Stimulated activated naive CD4-positive, alpha-beta T cell (primary cell): ENCODE measurements at places on chromosomes 13 and 19.

GRCh38 chr13:98246538-98247172 lies 69.6 kb upstream of the RNF113B start:
- no peak for DNase-seq

DNA sequence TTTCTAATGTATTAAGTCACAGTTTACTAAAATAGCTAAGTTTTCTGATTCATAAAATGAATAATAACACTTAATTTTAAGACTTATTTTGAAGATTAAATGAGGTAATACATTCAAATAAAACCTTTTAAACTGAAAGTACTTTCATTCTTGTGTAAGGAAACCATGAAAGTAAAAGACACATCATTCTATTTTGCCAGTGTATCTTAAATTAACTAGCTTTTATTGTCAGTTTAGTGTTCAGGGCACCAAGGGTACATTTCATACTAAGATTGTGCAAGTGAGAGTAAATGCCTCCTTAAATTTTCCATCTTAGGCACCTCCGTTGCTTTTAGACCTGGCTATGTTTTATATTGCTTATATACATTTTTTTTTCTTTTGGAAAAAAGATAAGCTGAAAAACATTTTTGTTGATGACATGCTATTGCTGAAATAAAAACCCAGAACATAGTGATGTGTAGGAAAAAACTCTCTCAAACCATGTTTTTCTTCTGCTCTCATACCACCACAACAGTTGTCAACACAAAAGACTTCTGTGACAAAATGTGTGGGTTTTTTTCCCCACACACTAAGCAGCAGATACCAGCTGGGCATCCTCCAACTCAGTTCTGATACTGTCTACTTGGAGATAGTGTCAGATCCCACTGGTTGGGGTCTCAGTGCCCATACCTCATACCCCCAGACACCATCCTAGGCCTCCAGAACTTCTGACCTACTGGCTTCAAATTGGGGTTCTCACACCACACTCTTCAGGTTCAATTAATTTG lies 30.7 kb upstream of the LPAR6 start:
- DNase-seq: no peak

DNA sequence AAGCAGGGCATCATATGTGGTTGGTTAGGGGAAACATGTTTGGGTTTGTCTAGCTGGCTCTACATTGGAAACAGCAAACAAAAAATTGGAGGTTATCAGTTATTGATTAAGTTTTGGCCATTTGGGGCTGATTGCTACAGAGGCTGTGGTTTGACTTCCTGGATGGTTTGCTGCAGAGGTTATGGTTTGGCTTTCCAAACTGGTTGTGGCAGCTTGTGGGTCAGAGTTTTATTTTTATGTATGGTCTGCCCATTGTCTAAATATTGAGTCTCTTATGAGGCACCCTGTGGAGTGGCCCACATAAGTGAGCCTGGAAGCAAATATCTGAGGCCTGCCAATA lies 261.6 kb downstream of the GPC5 start:
- no peak for DNase-seq

- no peak for DNase-seq
Observed at GRCh38 chr19:15769586-15769985, 17.9 kb upstream of the OR10H5 start.

- no peak for DNase-seq
Observed at GRCh38 chr19:33159893-33160292, 28.0 kb downstream of the WDR88 start.

DNA sequence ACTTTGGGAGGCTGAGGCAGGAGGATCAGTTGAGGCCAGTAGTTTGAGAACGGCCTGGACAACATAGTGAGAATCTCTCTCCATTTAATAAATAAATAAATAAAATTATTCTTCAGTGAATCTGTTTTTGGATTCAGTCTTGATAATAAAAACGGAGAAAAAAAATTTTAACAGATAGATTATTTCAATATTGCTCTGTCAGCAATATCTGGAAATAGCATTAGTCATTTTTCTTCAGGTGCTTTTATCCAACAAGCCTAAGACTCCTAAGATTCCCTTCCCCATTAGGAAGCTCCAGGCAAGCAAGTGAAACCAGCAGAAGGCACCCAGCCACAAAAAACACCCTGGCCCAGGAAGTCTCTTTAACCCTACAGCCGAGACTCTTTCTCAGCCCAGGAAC lies 21.3 kb upstream of the LPAR6 start:
- DNase-seq: no peak

DNA sequence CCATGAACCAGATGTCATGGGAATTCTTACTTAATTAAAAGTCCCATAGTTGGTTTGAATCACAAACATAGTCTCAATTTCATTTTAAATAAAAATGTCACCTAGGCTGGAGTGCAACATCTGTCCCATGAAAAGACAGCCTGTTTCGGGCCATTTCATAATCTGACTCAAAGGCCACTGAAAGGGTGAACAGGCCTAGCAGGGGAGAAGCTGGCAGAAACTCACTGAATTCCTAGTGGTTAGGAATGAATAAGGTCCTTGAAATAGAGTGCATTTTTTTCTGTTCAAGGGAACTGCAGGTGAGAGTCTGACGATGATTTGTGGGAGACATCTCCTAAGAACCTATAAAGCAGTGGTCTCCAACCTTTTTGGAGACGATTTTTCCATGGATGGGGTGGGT lies 44.0 kb upstream of the PCCA start:
- DNase-seq: no peak

GRCh38 chr19:4014541-4015491 lies 7.3 kb downstream of the PIAS4 start:
- no peak for DNase-seq

DNA sequence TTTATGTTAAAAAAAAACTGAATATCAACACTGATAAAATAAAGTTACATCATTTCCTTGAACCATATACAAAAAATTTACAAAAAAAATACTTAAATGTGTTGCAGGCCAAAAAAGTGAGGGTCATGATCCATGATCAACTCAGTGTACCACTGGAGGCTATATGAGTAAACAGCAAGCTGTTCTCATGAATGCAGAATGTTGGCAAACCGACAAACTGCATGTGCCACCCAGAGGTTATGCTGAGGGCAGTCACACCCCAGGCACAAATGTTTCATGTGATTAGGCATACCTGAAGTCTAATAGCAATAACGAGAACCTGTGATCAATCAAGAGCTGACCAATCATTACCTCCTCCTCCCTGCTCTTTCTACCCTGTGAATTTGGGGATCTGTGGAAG lies 91.9 kb downstream of the ZNF431 start:
- no peak for DNase-seq

- DNase-seq: no peak
Observed at GRCh38 chr19:51188227-51188559, 36.7 kb upstream of the CD33 start.

- no peak for DNase-seq
Observed at GRCh38 chr13:78742659-78743058, 83.7 kb upstream of the OBI1 start.

DNA sequence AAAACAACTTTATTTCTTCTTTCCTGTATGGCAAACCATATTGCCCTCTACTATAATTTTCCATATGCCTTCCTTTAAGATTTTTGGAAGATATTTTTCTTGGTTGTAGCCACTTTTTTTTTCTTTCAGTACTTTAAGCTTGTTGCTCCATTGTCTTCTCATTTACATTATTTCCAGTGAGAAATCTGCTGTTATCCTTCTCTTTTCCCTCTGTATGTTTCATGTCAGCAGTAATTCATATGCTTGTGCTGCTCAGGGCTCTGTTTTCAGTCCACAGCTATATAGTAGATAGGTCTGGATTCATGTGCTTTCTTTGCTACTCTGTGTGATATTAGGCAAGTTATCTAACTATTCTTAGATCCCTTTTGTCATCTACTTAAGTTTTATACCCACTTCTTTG lies 267.6 kb downstream of the OXGR1 start:
- DNase-seq: no peak

DNA sequence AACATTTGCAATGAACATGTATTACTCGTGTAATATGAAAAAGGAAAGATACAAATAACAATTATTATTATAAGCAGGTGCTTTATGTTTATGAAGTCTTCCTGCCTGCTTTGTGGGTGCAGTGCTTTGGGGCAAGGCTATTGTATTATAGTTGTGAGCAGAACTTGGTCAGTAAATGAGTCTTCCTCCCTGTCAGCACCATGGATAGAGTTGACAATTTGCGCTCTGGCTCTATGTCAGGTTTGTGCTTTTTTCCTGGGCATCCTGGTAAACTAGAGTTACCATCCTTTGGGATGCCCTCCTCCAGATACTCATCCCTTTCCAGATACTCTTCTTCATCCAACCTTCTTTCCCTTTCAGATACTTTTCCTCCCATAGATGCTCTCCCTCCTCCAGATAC lies 19.6 kb downstream of the ERICH6B start:
- DNase-seq: no peak

DNA sequence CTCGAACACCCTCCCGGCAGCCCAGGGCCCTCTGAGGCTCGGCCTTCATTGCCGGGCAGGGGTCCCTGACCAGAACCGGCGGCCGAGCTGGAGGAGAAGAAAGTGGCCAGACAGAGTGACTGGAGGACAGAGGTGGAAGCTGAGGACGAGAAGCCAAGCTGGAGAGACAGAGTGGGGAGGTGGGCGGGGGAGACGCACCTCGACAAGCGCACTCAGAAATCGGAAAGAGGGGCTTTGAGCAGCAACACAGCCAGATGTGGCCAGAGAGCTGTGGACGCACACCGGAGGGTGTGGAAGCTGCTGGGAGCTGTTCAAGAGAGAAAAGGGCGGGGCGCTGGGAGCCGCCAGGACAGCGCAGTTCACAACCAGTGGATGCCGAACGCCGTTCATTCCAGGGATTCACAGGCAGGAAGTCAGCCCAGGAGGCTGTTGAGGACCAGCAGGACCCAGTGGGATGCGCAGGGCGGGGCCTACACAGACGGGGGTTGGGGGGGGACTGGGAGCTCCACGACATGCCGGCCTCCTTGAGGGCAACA lies 28.2 kb upstream of the C13orf46 start:
- no peak for DNase-seq

- no peak for DNase-seq
Observed at GRCh38 chr19:15169541-15170285, 31.1 kb downstream of the NOTCH3 start.

DNA sequence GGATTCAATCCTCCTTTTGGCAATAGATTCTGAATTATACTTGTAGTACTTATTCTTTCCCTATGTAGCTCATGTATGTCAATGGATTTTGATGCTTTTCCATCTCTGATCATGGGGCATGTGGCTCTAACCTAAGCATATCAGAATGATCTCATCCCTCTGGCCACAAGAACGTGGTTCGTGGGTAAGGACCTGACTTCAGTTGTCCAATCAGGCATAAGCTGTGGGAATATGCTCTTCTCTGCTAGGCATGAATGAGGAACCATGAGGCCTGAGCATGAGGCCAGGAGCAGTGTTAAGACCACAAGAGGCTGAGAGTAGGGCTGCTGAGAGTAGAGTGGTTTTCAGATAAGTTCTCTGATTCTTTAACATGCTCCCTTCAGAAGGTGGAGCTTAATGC lies 292.4 kb upstream of the TSHZ3 start:
- DNase-seq: no peak

DNA sequence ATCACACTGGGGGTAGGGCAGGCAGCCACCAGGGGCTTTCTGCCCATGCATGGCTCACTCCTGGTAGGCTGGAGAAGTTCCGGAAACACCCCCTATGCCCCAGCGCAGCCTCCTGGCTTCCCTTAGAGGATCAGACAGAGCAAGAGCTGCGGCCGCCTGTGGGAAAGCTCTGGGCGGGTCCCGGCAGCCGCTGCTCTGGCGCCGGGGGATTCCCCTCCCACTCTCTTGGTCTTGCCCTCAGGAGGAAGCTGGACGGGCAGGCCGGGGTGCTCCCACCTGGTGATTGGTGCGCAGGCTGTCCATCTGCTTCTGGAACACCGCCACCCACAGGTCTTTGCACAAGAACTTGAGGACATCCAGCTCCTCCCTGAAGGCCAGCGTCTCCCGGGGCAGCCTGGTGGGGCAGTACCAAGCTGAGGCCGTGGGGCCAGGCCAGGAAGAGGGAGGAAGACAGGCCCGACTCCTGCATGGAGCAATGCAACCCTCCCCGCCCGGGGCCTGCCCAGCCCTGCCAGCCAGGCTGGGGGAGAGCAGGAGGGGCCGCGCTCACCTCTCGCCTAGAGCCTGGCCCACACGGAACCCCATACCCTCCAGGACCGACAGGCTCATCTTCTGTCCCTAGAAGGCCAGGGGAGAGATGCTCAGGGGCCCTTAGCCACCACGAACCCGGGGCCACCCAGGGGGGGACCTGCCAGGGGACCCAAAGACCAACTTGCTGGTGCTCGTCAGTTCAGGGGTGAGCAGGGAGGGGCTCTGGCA lies 4.0 kb upstream of the NKPD1 start:
- DNase-seq: peak; percentile 29

DNA sequence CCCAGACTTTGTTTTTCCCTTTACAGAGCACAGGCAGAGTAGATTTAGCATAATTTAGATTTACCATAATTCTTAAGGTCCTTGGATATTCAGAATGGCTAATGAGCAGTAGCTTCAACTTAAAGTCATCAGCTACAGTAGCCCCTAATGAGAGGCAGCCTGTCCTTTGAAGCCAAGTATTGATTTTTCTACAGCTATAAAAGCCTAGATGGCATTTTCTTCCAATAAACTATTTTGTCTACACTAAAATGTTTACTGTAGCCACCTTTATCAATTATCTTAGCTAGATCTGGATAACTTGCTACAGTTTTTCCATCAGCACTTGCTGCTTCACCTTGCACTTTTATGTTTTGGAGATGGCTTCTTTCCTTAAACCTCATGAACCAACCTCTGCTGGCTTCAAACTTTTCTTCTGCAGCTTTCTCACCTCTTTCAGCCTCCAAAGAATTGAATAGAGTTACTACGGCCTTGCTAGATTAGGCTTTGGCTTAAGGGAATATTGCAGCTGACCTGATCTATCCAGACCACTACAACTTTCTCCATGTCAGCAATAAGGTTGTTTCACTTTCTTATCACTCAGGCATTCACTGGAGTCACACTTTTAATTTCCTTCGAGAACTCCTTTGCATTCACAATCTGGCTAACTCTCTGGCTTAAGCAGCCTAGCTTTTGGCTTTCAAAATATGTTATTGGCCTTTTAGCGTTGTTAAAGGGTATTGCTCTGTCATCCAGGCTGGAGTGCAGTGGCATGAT lies 26.6 kb downstream of the BRD4 start:
- no peak for DNase-seq

- DNase-seq: no peak
Observed at GRCh38 chr13:101579281-101579802, 126.9 kb downstream of the ITGBL1 start.

GRCh38 chr13:40612041-40612440 lies 54.4 kb downstream of the FOXO1 start:
- DNase-seq: no peak

GRCh38 chr13:39016087-39016486 lies 21.8 kb downstream of the PROSER1 start:
- DNase-seq: no peak

GRCh38 chr19:46076951-46077814 lies 36.4 kb upstream of the IGFL4 start:
- no peak for DNase-seq
